ENCODE measurements at places on chromosomes 6 and 20.
A peak's percentile ranks its signal among the peaks of the same experiment; 100 is the strongest.

DNA sequence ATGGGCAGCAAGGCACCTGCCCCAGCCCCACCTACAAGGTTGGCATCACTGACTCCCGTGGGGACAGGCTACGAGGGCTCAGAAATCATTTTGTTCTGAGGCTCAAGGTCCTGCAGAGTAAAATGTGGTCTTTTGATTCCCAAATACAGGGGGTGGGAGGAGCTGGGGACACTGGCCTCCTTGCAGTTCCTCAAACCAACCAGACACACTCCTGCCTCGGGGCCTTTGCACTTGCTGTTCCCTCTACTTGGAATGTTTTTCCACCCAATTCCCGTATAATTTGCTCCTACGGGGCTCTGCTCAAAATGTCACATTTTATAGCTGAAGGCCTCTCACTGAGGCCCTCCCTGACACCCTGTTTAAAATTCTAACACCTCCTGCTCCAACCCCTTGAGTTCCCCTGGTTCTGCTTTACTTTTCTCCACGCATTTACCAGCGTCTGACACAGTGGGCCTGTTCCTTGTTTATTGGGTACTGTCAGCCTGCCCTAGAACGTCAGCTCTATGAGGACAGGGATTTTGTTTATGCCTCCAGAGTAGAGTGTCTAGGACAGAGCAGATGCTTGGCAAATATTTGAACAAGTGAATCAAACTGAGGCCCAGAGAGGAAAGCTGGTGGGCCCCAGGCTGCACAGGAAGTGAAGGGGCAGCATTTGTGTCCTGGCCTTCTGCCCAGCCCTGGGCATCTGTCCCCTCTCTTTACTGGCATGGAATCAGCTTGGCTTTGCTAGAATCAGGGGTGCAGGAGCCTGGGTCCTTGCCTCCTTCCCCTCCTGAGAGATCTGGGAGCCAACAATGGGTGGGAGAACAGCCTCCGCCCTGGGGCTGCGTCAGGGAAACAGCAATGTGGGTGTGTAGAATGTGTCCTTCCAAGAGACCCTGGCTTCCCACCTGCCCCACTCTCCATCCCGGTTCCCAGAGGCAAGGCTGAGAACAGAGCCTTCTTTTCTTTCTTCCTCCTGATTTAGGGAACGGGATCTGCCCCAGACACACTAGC lies 18.5 kb downstream of the NOL4L start:
- DNase-seq = no peak

GRCh38 chr6:13354331-13355042 lies 26.1 kb upstream of the TBC1D7 start:
- DNase-seq = peak; percentile 70

GRCh38 chr6:11123978-11124377 lies 12.5 kb upstream of the ERVFRD-1 start:
- DNase-seq = no peak

DNA sequence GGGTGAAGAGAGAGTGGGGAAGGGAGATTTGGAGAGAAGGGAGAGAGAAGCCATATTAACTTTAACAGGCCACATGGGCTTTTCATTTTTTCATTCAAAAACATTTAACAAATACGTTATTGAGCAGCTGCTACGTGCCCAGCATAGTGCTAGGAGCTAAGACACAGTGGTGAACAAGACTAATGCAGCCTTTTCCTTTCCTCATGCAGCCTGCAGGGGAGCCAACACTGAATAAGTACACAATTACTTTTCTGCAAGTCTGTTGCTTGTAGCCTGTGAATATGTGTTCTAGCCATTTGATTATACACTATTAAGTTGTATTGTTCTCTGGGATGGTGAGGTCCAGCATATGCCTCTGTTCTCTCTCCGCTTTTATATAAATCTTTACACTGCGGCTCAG lies 1.9 kb upstream of the BLOC1S5 start:
- no peak for DNase-seq

GRCh38 chr20:46123482-46124245 lies 5.5 kb downstream of the CD40 start:
- DNase-seq = no peak

DNA sequence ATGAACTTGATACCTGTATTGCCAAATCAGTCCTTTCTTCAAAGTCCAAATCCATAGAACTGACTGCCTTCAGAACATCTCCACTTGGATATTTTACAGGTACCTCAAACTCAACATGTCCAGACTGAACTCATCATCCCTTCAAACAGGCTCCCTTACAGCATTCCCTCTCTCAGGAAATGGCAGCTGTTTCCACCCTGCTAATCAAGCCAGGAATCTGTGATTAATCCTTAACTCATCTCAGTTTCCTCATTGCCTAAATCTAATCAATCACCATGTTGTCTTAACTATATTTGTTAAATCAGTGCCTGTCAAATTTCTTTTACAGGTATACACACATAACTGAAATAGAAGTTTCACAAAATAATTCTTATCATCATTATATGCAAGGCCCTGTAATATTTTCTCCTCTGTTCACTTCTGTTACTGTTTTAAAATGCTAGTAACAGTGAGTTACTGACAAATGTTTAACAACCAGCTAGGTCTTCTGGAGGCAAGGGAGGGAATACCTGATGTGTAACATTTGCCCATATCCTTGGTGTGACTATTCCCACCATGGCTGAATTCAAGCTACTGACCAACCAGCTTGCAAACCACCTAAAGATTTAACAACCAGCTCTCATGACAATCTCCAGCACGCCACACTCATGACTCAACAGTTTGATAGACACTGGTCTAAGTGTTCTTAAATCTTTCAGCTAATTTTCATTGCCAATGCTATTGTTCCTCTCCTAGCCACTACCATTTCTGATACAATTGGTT lies 124.9 kb downstream of the ADAT2 start:
- no peak for DNase-seq

- no peak for DNase-seq
Measured at GRCh38 chr20:10478205-10478604, 43.1 kb downstream of the SLX4IP start.
